ENCODE measurements at places on chromosomes 16 and 17. TPM values are rescaled to one million over a fixed set of nuclear protein-coding genes. Genes with fewer than 3 reads are reported as not detected.

DNA sequence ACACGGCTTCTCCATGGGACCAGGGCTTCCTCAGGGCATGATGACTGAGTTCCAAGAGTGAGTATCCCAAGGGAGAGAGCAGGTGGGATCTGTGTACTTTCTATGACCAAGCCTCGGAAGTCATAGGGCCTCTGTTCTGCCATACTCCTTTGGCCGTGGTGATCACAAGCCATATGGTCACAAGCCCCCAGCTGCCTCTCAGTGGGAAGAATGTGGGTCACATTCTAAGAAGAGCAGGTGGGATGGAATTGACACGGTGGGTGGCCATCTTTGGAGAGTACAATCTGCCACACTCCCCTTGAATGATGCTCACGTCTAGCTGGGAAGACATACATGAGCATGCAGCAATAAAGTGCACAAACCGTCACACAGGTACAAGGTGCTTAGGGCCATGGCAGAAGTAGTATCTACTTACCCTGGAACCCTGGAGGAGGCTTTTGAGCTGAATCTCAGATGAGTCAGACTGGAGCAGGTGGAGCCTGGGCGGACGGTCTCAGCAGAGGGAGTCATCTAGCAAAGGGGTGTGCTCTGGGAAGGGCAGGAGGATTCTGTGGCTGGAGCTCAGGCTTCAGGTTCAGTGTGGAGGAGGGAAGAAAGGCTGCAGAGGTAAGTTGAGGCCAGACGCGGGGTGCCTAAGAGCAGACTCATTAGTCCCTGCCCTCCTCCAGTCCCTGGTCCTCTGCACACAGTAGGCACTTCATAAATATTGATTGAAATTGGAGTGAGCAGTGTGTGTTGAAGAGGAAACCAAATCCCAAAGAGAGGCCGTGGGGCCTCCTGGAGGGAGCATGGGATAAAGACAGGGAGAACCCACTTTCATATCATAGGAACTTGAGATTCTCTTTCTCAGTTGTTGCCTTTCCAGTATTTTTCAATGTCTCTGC, 26.6 kb downstream of the GOSR2 start:
- DNase-seq, result no peak

APPBP2 gene
- 45.8 TPM for total RNA-seq

- no peak for DNase-seq
Observed at GRCh38 chr16:74297145-74297665, 591 bp downstream of the PSMD7 start.

DNA sequence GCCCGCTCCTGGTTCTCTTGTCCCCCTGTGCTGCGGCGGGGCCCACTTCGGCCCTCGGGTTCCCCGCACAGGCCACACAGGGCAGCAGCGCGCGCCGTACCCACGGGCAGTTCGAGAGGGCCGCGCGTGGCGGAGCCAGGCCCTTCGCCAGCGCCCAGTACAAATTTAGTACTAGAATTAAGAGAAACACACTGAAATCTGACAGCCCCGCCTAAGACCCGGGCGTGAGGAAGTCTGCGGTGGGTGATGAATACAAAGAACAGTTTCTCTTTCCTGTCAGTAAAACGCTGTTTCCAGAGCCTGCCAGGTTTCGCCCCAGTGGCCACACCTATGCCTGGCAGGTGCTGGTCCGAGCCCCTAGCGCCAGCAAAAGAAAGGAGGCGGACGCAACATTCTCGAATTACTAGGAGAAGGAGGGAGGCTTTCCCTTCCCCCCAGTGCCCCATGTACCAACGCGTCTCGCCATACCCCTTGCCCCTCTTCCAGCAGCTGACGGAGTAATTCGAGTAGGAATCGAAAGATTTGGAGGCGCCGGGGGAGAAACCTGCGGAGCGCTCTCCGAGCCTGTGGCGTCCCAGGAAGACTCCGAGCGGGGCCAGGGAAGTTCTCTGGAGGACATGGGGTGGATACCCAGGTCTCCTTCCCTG, 591 bp upstream of the SLFN5 start:
- DNase-seq, result no peak

DNA sequence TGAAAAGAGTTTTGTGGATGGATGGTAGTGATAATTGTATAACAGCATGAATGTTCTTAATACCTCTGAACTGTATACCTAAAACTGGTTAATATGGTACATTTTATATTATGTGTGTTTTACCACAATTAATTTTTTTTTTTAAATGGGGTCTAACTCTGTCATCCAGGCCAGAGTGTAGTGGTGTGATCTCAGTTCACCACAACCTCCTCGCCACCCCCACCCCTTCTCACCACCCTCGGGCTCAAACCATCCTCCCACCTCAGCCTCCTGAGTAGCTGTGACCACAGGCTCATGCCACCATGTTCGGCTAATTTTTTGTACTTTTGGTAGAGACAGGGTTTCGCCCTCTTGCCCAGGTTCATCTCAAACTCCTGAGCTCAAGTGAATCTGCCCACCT, 123.2 kb downstream of the CDRT15L2 start:
- no peak for DNase-seq

DNA sequence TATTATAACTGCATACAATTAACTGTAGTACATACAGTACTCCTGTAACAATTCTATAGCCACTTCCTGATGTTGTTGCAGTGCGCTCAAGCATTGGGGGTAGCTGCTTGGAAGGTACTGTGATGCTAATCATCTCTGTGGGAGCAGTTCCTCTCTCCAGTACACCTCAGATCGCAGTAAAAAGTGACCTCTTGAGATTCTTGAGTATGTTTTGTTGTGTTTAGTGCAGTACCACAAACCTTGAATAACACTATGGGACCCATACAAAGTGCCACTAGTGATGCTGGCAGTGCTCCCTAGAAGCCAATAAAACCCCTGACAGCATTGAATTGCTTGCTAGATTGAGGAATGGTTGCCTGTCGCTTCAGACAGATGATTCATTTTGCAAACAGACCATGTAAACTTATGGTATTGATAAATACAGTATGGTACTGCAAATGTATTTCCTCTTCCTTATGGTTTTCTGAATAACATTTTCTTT, 193.0 kb downstream of the SPECC1 start:
- DNase-seq, result no peak

HS3ST4 gene
- total RNA-seq, result not detected

DNA sequence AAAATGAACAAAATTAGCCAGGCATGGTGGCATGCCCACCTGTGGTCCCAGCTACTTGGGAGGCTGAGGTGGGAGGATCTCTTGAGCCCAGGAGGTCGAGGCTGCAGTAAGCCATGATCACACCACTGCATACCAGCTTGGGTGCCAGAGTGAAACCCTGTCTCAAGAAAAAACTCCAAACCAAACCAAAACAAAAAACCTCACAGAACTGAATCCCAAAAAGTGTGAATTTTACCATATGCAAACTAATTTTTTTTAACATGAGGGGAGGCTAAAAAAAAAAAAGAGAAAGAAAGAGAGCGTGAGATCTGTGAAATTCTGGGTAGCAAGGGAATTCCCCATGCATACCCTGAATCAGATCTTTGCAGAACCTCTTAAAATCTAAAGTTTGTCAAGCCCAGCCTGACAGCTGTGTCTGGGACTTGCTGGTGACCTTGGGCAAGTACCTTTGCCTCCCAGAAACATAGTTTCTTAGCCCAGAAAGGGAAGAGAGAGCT, 17.1 kb upstream of the CDH1 start:
- no peak for DNase-seq

GRCh38 chr16:10966129-10966528, 21.8 kb downstream of the CLEC16A start:
- DNase-seq, result no peak

GRCh38 chr16:17474037-17474436, 3.3 kb upstream of the XYLT1 start:
- DNase-seq, result no peak

DNA sequence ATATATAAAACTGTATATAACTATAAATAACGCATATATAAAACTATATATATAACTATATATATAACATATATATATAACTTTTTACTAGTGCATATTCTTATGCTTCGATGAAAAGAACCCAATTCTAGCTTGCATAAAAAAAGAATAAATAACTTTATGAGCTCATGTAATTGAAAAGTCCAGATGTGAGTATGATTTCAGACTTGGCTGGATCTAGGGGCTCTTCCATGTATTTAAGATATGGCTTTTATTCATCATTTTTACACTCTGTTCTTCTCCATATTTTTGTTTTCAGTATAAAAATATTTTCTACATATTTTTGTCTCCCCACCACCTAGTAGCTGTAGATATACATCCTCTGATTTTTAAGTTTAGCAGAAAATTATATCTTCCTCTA, 417.5 kb downstream of the CDH11 start:
- DNase-seq, result no peak

DNA sequence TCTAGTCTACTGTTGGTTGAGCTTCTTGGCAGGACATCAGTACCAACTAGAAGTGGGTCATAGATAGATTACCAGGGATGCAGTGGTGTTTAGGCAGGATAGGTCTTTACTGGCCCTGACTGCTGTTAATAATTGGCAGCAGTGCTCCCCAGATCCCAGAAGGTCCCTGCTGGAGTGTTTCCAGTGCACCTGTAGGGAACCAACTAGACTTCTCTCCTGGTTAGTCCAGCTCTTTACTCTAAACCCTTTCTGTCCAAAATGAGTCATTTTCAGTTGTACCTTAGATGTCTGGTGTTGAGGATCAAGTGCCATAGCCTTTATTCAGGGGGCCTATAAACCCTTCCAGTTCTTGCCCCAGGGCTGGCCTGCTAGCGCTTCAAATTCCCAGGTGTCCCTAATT, 8.7 kb downstream of the POLR2C start:
- no peak for DNase-seq

- DNase-seq, result no peak
Observed at GRCh38 chr17:37750292-37750691, 5.4 kb upstream of the HNF1B start.

DNA sequence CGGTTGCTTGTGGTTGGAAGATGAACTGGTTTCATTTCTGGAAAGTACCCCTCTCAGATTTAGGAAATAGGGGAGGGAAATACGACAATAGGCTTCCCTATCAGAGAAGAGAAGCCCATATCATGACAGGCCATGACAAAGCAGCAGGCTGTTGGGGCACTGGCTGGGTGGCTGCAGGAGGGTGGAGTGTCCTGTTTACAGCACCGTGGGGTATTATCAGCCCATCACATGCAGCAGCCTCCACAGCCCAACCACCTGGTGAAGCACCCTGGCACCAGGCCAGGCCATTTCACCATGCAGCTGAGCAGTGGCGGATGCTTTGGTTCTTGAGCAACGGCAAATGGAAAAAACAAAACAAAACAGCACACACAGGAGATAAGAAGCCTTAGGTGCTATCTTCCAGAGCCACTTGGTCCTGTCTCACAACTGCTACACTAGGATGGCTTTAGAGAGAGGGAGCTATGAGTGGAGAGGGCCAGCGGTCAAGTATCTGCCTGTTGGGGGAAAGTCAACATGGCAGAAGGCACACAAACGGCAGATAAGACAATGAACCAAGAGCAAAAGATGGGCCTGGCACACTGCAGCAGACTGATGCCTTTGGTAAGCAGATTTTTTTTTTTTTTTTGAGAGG, 24.2 kb downstream of the FAM117A start:
- no peak for DNase-seq

DNA sequence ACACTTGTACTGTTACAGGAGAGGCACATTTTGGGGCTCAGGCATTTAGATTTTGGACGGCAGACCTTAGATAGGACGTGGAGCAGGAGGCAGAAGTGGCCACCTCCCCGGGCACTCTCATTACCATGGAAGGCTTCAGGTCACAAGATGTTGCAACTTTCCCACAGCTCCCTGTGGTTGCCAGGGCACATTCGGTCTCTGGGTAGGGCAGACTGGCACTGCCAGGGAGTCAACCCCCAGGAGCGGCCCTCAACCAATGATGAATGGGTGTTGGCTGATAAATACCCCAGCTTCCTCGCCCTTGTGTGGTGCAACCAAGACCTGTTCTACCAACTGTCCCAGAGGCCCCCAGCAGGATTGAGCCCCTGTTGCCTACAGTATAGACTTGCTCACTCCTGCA, 11.2 kb downstream of the NAGPA start:
- DNase-seq, result no peak

DNA sequence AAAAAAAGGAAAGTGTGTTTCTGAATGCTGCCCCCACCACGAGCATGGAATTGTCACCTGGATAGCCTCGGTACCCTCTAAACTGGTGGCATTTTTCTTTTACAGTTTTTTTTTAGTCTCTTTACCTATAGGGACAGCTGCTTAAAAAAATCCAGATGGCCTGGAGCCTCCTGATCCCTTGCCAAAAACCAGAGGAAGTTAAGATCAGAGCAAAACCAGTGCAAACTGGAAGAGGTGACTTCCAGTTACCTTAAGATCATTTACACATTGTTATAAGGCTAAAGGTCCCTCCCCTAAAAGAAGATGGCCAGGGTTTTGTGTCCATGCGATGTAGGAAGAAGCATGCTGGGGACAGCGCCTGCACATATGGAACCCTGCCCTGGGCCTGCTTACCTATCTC, 3.5 kb downstream of the MEFV start:
- DNase-seq, result no peak

DNA sequence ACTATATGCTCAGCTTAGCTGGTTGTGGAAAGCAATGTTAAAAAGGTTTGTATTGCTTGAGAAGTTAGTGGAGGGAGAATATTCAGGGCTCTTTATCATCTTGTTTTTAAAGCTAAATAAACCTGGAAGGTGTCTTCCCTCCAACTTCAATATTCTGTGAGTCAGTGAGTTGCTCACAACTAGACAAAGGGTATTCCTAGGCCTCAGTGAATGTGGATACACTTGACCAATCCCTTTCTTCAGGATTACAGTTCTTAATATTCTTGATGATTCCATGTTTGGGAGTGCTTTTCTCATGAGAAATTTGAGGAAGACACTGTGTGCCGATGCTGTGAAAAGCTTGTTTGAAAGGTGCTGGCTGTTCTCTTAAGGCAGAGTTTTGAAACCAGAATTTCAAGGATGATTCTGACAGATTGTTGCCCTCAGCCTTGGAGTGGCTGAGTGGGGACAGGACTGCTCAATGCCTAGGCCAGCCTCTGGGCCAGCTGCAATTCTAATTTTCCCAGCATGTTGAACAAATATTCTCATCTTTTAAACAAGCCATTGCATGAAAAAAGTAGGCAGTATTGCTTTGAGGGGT, 30.1 kb downstream of the MAP2K4 start:
- DNase-seq, result no peak

GRCh38 chr16:2753733-2754020, 1.2 kb downstream of the SRRM2 start:
- no peak for DNase-seq

DNA sequence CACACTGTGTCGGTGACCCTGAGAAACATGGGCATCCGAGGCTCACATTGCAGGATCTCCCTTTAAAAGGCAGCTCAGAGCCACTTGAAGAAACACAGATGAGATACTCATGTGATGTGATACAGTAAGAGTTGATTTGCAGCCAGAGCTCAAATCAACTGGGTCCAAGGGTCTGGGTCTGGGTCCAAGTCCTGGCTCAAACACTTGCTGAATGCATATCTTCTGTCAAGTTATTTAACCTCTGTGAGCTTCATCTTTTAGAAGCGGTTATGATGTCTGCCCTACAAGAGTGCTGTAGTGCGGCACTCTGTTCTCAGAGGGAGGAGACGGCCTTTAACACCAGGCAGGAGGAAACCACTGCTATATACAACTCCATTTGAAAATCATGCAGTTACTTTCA, 6.4 kb downstream of the KRT38 start:
- no peak for DNase-seq
